ENCODE measurements at places on chromosomes 1 and 21.

- DNase-seq = no peak
Observed at GRCh38 chr1:22666412-22666811, 13.4 kb downstream of the C1QB start.

- DNase-seq = no peak
Observed at GRCh38 chr1:94000510-94001282, 91.5 kb upstream of the GCLM start.

DNA sequence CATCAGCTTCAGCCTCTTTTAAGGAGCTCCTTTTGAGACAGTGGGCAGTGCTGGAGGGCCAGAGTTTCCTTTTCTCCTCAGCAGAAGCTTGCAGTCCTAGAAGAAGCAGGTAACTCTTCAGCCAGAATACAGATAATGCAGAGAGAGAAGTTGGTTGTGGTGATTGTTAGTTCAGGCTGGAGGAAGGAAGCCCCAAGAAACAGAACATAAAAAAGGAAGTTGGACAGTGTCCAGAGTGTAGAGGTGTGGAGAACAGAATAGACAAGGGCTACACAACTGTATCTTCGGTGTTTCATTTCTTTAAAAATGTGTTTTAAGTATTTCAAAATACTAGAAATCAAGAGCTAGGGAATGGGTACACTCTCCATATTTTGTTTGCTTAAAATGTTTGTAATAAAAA is 6.4 kb upstream of the TACSTD2 start:
- DNase-seq = no peak

- no peak for DNase-seq
Observed at GRCh38 chr1:106960412-106960811, 96.1 kb upstream of the PRMT6 start.

- no peak for DNase-seq
Observed at GRCh38 chr1:105386489-105386888, 1636.8 kb downstream of the AMY1C start.

DNA sequence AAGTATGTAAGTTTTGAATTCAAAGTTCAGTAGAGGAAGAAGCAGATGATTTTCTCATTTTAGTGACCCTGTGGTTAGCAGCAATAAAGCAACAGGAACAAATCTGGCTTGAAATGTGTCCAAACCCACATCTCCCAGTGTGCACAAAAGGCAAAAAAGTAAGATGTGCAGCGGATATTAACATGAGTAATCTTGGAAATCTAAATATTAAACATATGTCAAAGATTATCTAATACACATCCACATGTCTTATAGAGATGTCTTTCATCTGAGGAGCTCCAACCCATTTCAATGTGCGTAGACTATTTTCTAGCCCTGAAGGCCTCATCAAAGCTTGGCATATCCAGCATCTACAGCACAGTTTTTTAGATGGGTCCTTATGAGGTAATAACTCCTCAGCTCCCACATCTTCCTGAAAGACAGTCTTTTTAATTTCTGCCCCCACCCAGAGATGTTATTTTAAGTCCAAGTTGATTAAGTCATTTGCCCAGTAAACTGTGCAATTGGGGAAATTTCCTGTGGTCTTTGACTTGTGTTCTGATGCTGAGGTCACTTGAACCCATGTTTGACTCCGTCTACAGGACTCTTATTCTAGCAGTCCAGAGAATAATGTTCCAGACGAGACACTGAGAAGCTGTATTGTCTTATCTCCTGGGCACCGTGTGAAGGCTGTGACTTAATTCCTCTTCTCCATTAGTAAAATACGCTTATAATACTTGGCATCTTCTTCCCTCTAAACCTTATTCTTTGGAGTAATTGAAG is 73.7 kb downstream of the LMO4 start:
- DNase-seq = peak; percentile 87

GRCh38 chr1:90513956-90514355 is 203.1 kb downstream of the BARHL2 start:
- no peak for DNase-seq

Data from AG10803 (cell line).